Activated T-helper 1 cell treated with Interleukin-2 at 50 U/mL for 16 hours (primary cell): ENCODE measurements at places on chromosomes 16 and 17.
A peak's percentile ranks its signal among the peaks of the same experiment; 100 is the strongest.

DNA sequence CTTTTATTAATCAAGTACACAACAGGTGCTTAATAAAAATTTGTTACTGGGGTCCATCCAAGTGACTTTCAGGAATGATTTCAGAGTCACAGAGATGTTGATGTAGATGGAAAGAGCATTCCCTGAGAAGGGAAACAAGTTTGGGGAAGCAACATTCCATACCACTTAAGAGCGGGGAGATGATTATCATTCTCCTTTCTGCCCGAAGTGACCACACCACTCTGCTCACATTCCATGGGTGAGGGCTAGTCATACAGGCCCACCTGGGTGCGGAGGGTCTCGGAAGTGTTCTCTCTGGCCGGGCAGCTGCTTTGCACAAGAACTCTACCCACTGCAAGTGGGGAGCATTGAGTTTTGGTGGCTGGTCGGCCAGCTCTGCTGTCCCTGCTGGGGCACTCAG, 231.4 kb downstream of the SNX29 start:
- DNase-seq, result no peak

DNA sequence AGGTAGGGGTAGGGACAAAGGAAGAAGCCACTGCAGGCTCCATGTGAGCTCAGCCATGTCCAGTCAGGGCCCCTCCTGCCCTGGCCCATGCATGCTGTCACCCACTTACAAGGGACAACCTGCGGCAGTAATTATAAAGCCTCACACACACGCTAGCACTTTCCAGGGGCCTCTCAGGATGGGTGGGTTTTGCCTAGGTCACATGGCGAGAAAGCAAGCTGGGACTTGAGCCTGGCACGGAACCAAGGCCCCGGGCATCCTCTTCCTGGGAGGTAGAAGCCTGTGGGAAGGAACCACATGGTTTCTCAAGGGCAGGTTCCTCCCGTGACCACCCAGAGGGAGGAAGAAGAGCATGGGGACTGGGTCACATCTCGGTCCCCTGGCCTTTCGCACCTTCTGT, 7.0 kb downstream of the ZNF319 start:
- no peak for DNase-seq

GRCh38 chr17:29243792-29244191, 2.9 kb upstream of the CRYBA1 start:
- DNase-seq, result no peak

GRCh38 chr16:69307091-69307490, 4.1 kb upstream of the VPS4A start:
- DNase-seq, result no peak

GRCh38 chr17:921161-921560, 58.4 kb downstream of the NXN start:
- DNase-seq, result no peak

- DNase-seq, result no peak
Measured at GRCh38 chr16:89401641-89402445, 88.5 kb downstream of the ANKRD11 start.

DNA sequence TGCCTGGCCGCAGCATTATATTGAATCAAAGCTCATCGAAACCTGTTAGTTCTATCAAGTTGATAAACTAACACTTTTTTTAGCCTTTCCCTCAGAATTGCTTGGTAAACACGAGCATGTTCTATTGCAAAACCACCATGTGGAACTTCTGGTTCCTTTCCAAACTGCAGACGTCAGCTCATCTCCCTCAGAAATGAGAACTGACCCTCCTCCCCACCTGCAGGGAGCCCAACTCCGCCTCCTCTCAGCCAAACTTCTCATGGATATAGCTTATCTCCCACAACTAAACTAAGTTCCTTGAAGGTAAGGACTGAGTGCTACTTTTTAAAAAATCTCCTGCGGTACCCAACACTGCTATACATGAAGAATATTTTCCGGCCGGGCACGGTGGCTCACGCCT, 6.7 kb downstream of the SHMT1 start:
- DNase-seq, result no peak

- no peak for DNase-seq
Measured at GRCh38 chr16:81940781-81941560, 70.3 kb downstream of the SDR42E1 start.

DNA sequence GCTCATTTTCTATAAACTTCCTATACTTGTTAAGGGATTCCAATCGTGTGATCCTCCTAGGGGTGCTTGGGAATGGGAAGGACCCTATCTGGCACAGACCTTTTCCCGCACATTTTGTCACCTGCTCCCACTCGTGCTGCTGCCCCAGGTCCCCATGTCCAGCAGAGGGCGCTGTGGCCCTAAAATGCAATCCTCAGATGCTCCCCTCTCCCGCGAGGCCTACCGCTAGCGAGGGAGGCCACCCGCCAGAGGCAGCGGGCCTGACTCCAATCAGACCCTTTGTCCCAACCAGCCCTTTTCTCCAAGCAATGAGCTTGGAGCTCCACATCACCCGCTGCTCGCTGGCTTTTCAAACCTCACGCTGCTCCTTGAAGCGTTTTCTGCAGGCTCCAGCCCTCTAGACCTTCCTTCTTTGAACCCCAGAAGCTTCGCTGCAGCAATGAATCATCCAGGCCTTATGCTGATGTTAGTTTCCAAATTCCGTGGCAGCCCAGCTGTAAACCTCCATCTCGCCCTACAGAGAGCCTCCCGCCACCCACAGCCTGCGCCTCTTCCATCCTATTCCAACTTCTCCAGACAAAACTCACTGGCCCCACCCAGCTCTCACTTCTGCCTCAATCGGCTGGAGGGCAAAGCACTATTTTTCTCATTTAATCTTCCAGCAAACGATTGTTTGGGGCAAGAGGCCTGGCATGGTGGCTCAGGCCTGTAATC, 23.6 kb upstream of the FZD2 start:
- DNase-seq, result peak; percentile 69

DNA sequence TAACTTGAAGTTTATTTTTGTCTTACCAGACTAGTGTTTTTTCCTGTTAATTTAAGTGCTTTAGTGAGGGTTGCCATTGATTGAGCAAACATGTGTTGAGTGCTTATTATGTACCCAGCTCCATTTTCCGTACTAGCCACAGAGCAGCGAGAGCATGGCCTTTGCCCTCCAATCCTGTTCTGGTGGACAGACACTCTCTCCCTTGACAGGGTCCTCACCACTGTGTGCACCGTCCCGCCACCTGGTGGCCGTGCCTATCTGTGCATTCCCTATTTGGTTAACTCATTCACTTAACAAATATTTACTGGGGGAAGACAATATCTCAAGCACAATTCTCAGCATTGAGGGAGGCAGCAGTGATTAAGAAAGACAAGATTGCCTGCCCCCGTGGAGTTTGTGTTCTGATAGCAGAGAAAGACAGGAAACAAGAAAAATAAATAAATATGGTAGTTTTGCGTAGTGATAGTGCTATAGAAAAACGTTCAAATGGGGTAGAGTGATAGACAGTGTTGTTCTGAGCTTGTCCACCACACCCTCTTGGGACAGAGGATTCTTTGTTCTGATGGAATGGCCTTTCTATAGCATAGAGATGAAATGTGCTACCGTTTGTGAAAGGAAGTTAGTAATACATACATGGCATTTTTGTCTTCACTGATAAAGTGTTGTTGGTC, 13.0 kb downstream of the CDH13 start:
- DNase-seq, result no peak

DNA sequence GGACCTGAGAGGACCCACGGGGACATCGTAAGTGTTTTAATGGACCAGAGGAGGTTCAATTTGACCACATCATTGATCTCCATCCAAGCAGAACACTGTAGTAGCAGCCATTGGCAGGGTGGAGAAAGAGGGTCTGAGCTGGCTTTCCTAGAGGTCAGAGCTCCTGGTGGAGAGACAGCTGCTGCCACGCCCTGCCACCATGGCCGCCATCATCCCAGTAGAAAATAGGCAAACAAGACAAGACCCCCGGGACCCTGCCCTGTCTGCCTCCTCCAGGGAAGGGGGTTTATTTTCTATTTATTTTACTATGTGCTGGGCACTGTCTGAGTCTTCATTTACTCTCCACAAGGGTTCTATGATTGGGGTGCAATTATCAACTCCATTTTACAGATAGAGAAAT, 11.4 kb upstream of the ITGA3 start:
- no peak for DNase-seq

- DNase-seq, result no peak
Measured at GRCh38 chr17:721540-721937, 6.9 kb upstream of the VPS53 start.
